ENCODE measurements at places on chromosomes 3 and 15.

GRCh38 chr3:15601399-15602145, at the start of the genes BTD and HACL1:
TSS of gene BTD (plus strand) at chr3:15601745. CDS start at chr3:15635440, 33,695 bp downstream.
TSS of gene HACL1 (minus strand) at chr3:15601569. CDS start at chr3:15601463, 106 bp downstream.
- peak; percentile 99 for DNase-seq
- peaks cover 39% of the 10 kb centered on the region for H3K36me3 ChIP-seq
- H3K4me1 ChIP-seq, result peaks cover 63% of the 10 kb centered on the region
- H3K27me3 ChIP-seq, result no peaks in the 10 kb centered on the region
- H3K4me3 ChIP-seq, result peak within 1 kb of the TSS; percentile 99

DNA sequence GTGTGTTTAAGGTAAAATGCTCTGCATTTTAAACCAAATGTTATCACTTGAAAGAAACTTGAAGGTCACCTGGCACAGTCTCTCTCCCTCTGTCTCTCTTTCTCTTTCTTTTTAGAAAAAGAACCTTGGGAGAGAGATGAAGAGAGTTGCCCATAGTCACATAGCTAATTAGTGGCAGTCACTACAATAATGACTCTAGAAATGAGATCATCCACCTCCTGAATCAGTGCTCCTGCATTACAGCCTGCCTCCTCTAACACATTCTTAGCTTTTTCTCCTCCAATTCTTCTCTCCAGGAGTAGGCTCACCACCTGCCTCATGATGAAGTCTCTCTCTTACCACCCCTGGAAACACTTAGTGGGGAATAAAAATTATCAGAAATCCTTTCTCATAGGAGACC, 2.5 kb downstream of the MYH15 start:
- H3K27ac ChIP-seq, result no peak overlapping the region
- H3K4me1 ChIP-seq, result no peaks in the 10 kb centered on the region
- H3K4me3 ChIP-seq, result no peak overlapping the region
- no peaks in the 10 kb centered on the region for H3K36me3 ChIP-seq
- no peak for DNase-seq

DNA sequence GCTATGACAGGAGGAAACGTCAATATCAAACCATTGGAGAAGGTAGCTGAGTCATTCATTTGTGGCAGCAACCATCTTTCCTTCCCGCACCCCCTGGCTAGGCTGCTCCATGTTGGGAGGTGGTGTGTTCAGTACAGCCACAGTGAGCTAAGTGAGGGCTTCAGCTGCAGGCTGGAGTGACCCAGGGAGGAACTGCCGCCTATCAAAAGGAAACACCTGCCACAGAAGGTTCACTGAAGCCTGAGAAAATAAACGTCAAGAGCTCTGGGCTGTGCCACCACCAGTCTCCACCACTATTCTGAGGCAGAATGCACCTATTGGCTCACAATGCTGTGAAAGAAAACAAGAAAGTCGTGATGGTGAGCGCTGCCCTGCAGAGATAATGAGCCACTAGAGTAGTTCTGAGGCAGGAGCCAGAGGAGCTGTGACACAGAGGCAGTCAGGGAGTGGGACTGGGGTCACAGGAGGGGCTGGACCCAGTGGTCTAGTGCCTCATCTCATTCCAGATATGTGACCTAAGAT, 34.8 kb upstream of the CD47 start:
- H3K4me3 ChIP-seq, result peak overlapping the region; percentile 78
- DNase-seq, result peak; percentile 44
- peak overlapping the region; percentile 96 for H3K27ac ChIP-seq
- no peaks in the 10 kb centered on the region for H3K27me3 ChIP-seq
- peaks cover 17% of the 10 kb centered on the region for H3K36me3 ChIP-seq
- peaks cover 64% of the 10 kb centered on the region for H3K4me1 ChIP-seq

DNA sequence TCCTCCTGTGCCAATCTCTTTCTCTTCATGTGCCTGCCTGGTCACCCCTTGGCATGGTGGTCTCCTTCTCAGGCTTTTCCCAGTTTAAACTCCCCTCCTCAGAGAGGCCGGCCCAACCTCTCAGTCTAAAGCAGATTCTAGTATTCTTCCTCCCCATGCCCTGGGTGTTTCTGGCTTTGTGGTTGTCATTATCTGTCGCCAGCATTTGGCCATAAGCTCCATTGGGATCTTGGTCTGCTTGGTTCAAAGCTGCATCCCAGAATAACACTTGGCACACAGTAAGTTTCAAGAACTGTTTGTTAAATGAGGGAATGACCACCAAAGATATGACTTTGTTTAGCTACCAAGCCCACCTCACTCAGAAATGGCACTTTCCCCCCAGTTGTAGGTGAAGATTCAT, 11.2 kb upstream of the RAD18 start:
- H3K4me1 ChIP-seq, result no peaks in the 10 kb centered on the region
- no peak overlapping the region for H3K27ac ChIP-seq
- H3K36me3 ChIP-seq, result no peaks in the 10 kb centered on the region
- no peak for DNase-seq
- H3K27me3 ChIP-seq, result peaks cover 12% of the 10 kb centered on the region
- no peak overlapping the region for H3K4me3 ChIP-seq

DNA sequence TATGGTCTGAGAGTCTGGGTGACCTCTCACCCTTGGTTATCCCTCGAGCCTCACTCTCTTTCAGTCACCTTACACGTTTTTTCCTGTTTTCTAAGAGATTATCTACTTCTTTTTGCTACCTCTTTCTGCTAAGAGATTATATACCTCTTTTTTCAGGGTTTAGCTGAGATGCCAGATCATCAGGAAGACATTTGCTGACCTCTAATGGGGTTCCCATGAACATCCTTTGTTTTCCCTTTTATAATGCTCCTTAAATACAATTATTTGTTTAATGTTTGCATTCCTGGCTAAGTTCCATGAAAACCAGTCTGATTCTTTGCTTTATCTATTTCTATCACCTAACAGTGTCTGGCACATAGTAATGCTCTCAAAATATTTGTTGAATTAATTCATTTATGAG, 39.6 kb downstream of the LEKR1 start:
- no peaks in the 10 kb centered on the region for H3K27me3 ChIP-seq
- DNase-seq, result no peak
- no peak overlapping the region for H3K4me3 ChIP-seq
- peaks cover 2% of the 10 kb centered on the region for H3K36me3 ChIP-seq
- H3K27ac ChIP-seq, result no peak overlapping the region
- no peaks in the 10 kb centered on the region for H3K4me1 ChIP-seq

GRCh38 chr3:71585131-71585530, 1.6 kb upstream of the FOXP1 start:
- H3K27me3 ChIP-seq, result peaks cover 10% of the 10 kb centered on the region
- H3K27ac ChIP-seq, result peak overlapping the region; percentile 94
- peaks cover 30% of the 10 kb centered on the region for H3K4me1 ChIP-seq
- no peak for DNase-seq
- peak overlapping the region; percentile 96 for H3K4me3 ChIP-seq

DNA sequence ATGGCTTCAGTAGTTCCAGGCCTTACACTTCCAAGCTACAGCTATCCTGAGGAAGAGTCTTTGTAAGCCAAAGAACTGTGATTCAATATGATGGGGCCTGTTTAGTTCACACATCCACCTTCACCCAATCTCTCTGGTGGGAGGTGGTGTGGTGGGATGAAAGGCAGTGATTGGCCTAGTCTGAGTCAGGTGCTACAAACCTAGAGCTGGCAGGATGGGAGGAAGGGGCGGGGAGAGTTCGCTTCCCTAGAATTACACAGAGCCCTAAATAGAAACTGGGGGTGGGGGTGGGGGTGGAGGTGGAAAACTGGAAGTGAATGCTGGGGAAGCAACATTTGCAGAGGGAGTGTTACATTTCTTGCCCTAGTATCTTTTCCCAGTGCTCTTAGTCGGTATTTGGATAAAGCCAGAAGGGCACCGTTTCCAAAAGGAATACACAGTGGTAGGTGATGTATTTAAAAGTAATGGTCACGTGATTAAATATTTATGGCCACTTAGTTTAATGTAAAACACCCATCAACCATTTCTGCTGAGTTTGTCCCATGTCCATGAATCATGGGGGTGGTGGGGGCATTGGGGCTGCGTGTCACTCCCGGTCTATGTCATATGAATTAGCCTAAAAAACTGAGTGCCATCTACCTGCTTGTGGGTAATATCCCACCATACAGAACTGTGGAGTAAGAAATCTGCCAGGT, 247.6 kb upstream of the PROK2 start:
- H3K27ac ChIP-seq, result no peak overlapping the region
- H3K27me3 ChIP-seq, result peaks cover 27% of the 10 kb centered on the region
- no peak for DNase-seq
- no peak overlapping the region for H3K4me3 ChIP-seq
